ENCODE measurements at places on chromosomes 2 and 18. TPM values are rescaled to one million over a fixed set of nuclear protein-coding genes. Genes with fewer than 3 reads are reported as not detected.

MYO5B gene
- 0.41 TPM for total RNA-seq

C2orf66 gene
- total RNA-seq, result not detected

UGT1A8 gene
- not detected for total RNA-seq

GBX2 gene
- not detected for total RNA-seq

MYCN gene
- not detected for total RNA-seq

LYPD1 gene
- total RNA-seq, result not detected

KRTCAP3 gene
- total RNA-seq, result 7.9 TPM

TM4SF20 gene
- total RNA-seq, result not detected

VWA3B gene
- not detected for total RNA-seq

CNDP1 gene
- total RNA-seq, result 0.32 TPM

ZAP70 gene
- 164 TPM for total RNA-seq

CD8A gene
- 1.7 TPM for total RNA-seq

SLC5A7 gene
- total RNA-seq, result not detected

GRB14 gene
- not detected for total RNA-seq

COL5A2 gene
- 3.3 TPM for total RNA-seq

POTEJ gene
- not detected for total RNA-seq

CPLX4 gene
- not detected for total RNA-seq

KIAA2012 gene
- total RNA-seq, result not detected

LYPD6B gene
- not detected for total RNA-seq

DRC1 gene
- not detected for total RNA-seq

ANKRD62 gene
- total RNA-seq, result not detected

ICA1L gene
- 10.0 TPM for total RNA-seq

CD8B2 gene
- not detected for total RNA-seq

STARD6 gene
- not detected for total RNA-seq

PLB1 gene
- total RNA-seq, result 0.89 TPM

CNTNAP5 gene
- total RNA-seq, result not detected

LCT gene
- total RNA-seq, result 0.27 TPM

PAIP2B gene
- total RNA-seq, result 3.7 TPM

LYG2 gene
- total RNA-seq, result not detected

KYNU gene
- total RNA-seq, result not detected

FAP gene
- 0.29 TPM for total RNA-seq

SERPINB8 gene
- total RNA-seq, result 23.0 TPM

OSR1 gene
- not detected for total RNA-seq

RNF144A gene
- 49.3 TPM for total RNA-seq

EML6 gene
- total RNA-seq, result 2.4 TPM

TUBA3D gene
- not detected for total RNA-seq

CCDC102B gene
- total RNA-seq, result 2.5 TPM

ING5 gene
- total RNA-seq, result 36.9 TPM

DPP10 gene
- not detected for total RNA-seq

DSG1 gene
- not detected for total RNA-seq

CXCR1 gene
- not detected for total RNA-seq

Measured in activated naive CD4-positive, alpha-beta T cell treated with anti-CD3 and anti-CD28 coated beads, Interleukin-2, amount 50 U/mL, for 72 hours (primary cell).